Endothelial cell of umbilical vein (primary cell): ENCODE measurements at places on chromosomes 16 and 17. TPM values are rescaled to one million over a fixed set of nuclear protein-coding genes. Genes with fewer than 3 reads are reported as not detected.
A peak's percentile ranks its signal among the peaks of the same experiment; 100 is the strongest.

DNA sequence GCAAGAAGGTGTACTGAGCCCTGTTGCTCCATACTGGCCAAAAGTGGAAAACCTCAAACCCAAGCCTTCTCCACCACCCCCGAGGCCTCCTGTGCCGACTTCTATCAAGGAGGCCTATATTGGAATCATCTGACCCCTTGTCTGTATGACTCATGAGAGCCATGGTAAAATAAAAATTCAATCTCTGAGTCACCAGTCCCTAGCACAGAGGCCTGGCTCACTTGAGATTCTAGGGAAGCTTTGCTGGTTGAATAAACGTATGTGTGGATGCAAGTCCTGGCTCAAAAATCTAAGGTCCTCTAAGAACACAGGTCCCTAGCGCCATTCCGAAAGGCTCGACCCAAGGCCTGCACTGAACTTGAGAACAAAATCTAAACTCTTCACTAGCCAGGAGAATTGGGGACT is 15.0 kb downstream of the NSMCE1 start:
- peak; percentile 83 for DNase-seq

- DNase-seq: no peak
Measured at GRCh38 chr17:47644324-47644723, 5.4 kb upstream of the KPNB1 start.

- DNase-seq: no peak
Measured at GRCh38 chr16:67653128-67653788, 6.8 kb downstream of the ACD start.

GRCh38 chr17:79833744-79834564 is 5.3 kb downstream of the CBX4 start:
- no peak for DNase-seq

GRCh38 chr17:12078791-12079190 is 58.1 kb downstream of the MAP2K4 start:
- no peak for DNase-seq

DNA sequence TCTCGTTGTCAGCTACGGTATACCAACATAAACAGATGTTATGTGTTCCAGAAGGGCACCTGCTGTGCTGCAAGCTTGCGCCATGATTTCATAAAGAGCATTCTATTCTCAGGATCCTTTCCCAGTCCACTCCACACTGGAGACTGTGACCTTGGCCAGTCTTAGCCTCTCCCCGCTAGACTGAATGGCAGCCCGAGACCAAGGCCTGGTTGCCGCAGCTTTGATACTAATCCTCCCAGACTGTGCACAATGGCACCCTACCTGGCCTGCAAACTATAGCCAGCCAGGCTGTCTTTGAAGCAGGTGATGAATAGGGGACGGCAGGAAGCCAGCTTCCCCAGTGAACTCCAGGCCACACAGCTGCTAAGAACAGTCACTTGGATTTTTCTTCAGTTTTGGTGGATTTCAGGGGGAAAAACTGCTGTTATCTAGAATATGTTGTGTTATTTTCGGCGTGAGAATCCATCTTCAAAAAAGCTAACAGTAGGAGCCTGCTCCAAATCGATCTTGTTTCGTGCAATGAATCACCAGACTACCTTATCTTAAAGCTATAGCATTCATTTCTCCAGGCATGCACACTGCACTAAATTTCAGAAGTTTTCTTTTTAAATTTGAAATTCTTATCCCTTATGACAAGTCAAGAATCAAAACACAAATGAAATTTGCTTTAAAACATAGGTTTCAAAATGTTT is 289.0 kb downstream of the CEP112 start:
- no peak for DNase-seq

DNA sequence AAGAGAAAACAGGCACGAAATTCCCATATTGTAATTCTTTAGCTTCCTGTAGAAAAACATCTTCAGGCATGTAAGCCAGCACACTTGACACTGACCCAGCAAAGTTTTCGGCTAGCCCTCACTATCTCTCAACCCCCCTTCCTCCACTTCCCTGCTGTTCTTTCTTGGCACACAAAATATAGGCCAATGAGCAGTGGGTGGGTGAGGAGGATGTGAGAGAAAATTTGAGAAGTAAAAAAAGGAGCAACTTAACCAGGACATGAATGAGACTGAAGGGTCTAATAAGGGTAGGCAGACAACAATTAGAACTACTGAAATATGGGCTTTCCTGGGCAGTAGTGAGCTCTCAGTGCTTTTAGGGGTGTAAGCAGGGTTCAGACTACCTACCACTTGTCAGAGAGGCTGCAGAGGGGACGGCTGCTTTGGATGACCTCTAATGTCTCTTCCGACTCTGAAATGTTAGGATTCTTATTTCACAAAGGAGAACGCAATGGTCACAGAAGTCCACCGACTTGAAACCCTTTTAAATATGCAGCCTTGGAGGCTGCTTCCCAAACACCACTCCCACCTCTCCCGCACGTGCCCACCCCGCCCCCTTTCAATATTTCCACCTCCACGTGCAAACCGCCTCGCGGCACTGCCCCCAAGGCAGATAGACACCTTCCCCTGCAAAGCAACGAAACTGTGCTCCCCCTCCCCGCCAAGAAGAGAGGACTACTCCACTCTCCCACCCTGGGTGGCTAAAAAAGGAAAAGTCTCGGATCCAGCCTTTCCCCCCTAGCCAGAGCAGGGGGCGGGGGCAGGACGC is 889 bp downstream of the MBTD1 start:
- DNase-seq: peak; percentile 34

DNA sequence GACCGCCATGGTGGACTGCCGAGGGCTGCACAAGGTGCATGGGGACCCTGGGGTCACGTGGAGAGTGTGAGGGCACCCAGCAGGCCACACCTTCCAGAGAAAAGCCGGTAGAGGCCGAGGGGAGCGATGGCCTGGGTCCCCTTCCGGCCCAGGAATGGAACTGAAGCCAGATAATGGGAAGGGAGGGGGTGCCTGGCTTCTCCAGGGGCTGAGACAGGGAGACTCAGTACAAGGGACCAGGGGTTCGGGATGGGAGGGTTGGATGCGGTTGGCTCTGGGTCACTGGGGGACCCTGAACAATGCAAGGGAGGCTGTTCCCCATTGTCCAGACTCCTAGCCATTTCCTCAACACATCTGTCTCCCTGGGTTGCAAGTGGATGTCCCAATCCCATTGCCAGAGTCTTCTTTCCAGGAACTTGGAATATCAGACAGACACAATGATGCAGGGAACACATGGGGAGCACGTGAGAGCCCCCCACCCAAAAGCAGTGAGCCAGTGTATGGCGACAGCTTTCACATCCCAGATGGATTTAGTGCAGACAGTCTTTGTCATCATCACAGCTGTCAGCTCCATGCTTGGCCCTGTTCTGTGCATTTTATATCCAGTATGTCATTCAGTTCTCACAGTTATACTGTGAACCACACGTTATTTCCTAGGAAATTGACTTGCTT is 23.6 kb upstream of the DNAI2 start:
- DNase-seq: no peak

DNA sequence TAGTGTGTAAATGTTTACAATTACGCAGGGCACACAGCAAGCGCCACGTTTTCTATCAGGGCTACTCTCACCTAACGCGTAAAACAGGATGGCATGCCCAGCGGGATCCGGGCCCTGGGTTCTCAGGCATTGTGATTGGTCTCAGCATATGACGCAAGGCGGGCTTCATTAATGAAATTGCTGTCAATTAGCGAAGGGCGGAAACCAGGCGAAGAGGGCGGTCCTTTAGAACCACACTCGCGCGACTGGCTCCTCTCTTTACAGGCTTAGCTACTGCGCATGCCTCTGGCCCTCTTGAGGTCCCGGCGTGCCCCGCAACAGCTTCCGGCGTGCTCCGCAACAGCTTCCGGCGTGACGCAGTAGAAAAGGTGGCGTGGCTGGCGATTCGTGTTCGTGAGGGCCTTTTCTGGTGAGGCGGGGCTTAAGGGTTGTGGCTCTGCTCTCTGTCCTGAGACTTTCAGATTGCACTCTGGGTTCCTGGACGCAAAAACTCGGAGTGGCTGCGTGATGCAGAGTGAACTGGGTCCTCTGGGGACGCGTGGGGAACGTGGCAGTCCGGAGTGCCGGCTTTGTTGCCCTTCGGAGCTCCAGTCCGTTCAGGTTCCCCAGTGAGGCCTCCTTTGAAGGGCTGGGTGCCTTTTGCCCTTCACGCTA is 9.2 kb downstream of the OR2C1 start:
- DNase-seq: peak; percentile 95

- DNase-seq: no peak
Measured at GRCh38 chr16:4240624-4241023, 1.3 kb downstream of the SRL start.

- DNase-seq: no peak
Measured at GRCh38 chr17:8740486-8740885, 4.2 kb downstream of the CCDC42 start.

DNA sequence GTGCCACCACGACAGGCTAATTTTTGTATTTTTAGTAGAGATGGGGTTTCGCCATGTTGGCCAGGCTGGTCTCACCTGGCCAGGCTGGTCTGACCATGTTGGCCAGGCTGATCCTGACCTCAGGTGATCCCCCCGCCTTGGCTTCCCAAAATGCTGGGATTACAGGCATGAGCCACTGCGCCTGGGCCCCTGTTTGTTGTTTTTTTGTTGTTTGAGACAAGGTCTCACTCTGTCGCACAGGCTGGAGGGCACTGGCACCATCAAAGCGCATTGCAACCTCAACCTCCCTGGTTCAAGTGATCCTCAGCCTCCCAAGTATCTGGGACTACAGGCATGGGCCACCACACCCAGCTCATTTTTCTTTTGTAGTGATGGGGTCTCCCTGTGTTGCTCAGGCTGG is 43.7 kb upstream of the TAOK1 start:
- no peak for DNase-seq

DNA sequence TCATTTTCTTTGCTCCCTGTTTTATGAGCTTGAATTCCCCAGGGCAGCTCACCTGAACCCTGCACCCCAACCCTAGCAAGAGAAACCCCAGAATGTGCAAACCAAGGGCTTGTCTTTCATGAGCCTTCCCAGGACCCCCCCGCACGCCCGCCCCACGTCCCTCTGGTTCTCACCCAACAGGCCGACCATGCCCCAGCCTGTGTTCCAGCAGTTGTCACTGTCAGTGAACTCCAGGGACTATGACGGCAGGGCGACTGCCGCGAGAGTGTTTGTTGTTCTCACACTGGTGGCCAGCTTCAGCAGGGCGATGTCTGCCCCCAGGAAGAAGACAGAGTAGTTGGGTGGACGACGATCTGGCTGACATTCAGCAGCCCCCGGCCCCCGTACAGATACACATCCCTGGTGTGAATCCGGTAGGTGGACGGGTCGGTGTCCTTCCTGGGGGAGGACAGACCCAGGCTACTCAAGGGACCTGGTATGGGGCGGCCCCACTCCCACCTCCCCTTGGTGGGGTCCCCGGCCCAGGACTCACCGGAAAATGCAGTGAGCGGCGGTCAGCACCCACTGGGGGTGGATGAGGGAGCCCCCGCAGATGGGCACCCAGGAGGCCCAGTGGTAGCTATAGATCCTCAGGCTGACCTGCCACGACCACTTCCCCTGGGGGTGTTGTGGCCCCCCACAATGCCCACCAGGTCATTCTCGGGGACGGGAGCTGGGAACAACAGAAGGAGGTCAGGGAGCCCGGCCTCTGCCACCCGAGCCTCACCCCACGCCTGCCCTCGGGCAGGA is 20.1 kb downstream of the TPSD1 start:
- no peak for DNase-seq

The TCAP gene
- total RNA-seq: 0.78 and 0.93 TPM in 2 replicates

The WIPI1 gene
- total RNA-seq: 41.5 and 49.9 TPM in 2 replicates

The USP6 gene
- total RNA-seq: 0.07 and 0.15 TPM in 2 replicates

The OR3A3 gene
- not detected in 2 replicates for total RNA-seq

The KRTAP1-5 gene
- not detected in 2 replicates for total RNA-seq

The OR1A1 gene
- total RNA-seq: not detected in 2 replicates

The POLR2C gene
- 60.2 and 65.2 TPM in 2 replicates for total RNA-seq

The RNF112 gene
- 0.11 TPM in 1 of 2 replicates, not detected in the other for total RNA-seq

The G6PC1 gene
- total RNA-seq: not detected in 2 replicates

The NOS2 gene
- not detected in 2 replicates for total RNA-seq
